Activated T-cell treated with anti-CD3 and anti-CD28 coated beads, Interleukin-2, amount 50 U/mL, for 48 hours (primary cell): ENCODE measurements at places on chromosomes 7 and 10.

DNA sequence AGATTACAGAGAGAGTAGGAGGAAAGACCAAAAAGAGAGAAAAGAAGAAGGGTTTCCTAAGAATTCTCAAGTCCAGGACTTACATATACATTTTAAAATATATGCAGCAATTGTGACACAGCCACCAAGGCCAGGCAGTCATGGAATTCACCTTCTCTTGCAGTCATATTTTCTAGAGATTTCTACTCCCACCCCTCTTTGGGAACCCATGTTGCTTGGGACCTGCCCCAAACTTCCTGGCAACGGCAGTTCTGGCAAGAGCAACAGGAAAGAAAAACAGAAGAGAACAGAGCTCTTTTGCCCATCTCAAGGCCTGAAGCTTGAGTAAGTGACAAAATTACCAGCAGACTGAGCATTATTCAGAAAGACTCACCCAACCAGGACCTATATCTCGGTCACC, 128.3 kb upstream of the ASAH2 start:
- DNase-seq: no peak

DNA sequence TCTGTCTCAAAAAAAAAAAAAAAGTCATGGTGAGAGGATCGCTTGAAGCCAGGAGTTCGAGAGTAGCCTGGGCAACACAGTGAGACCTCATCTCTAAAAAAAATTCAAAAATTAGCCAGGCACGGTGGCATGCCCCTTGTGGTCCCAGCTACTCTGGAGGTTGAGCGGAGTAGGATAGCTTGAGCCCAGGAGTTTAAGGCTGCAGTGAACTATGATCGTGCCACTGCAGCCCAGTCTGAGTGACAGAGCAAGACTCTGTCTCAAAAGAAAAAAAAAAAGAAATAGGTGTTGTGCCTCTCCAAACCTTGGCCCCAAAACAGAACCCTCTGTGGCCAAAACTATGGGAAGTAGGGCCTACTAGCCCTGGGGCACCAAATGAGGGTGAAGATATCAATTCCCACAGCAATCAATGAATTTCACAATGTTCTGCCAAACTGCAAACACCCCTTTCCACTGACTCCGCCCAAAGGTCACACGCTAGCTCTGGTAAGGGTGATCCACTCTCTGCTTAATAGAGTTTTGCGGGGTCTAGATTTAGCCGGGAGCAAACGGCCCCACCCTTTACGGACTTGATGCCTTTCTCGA, 16.9 kb downstream of the SSC4D start:
- no peak for DNase-seq

GRCh38 chr10:28202941-28203352, 99.9 kb downstream of the MPP7 start:
- DNase-seq: no peak

DNA sequence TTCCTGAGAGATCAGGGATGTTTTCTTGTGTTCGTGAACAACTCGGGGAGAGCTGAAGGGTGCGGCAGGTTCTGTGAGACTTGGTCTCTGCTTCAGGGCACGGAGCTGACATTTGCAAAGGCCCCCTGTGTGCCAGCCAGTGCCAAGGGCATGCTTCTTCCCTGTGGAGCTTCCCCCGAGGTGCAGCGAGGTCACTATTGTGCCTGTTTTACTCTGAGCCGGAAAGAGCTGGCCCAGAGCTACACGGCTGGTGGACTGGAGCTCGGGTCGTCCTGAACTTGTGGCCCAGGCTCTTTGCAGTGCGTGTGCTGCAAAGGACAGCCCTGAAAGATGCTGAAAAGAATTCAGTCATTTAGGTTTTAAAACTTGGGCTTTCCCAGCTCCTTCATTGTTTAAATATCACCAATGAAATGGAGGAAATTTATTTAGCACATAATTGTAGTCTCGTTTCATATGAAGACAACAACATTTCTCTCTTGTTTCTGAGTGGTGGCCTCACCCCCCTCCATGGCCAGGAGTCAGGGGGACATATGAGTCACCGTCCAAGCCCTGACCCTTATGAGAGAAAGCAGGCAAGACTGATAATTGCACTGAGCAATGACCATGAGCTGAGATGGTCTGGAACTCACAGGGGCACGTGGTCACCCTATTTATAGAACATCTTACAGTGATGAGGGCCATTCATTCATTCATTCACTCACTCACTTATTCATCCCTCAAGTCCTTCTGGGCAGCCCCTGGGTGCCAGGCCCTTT, 102.6 kb downstream of the PTPRE start:
- peak; percentile 10 for DNase-seq

GRCh38 chr7:106216923-106217542, 67.8 kb downstream of the NAMPT start:
- DNase-seq: no peak

DNA sequence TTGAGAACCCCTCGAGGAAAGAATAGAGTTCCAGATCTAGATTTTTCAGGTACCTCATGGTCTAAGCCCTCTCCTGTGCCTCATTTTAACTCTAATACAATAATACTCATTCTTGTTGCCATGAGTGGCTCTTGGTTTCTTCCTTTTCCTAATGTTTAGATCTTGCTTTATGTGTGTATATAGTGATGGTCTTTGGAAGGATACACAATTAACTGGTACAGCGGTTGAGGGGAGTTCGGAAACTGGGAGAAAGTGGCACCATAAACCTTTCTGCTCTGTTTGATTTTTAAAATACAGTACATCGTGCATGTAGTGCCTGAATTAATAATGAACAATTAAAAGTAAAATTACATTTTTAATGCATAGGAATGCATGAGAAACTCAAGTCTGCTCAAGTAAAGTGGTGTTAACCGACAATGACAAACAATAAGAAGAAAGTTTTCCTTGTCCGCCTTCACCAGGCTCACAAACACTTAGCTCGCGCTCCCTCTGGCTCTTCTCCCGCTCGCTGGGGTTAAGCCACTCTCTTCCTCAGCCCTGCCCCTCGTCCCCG, 386 bp upstream of the EIF4EBP2 start:
- DNase-seq: no peak

- no peak for DNase-seq
These were observed 50.9 kb downstream of the GLI3 start for GRCh38 chr7:42186151-42186550.

DNA sequence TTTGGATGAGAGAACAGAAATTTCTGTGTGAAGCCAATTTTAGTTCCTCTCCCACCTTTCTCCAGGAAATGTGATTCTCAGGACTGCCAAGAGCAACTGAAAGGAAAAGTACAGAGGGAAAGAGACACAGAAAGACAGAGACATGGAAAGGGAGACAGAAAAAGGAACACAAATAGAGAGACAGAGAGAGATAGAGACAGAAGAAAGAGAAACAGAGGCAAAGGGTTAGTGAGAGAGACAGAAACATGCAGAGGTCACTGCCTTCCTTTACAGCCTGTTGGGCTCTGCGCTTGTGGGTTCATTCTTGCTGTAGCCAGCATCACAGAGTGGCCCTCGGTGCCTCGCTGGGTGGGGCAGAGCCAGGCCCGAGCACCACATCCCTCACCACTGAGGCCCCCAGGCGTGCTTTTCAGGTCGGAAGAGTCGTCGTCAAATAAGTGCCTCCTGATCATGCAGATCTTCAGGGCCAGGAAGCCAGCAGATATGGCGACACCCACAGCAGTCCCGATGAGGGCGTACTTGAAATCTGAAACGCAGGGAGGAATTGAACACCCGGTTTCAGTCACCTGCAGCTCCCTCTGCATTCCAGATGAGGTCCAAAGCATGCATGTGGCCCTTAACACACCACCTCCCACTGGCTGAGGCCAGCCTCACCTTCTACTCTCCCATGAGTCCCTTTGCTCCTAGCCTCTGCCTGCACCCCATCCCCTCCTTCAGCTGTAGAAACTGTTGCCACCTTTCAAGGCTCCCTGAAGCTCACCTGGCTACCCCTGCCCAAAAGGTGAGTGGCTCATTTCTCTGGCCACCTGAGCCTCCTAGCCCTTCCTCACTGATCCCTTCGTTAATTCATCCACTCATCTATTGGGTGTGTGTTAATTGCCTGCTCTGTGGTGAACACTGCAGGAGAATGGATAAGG, 21.4 kb downstream of the TMEM273 start:
- DNase-seq: no peak

- peak; percentile 69 for DNase-seq
These were observed 1.2 kb downstream of the CYREN start for GRCh38 chr7:135169141-135169963.

DNA sequence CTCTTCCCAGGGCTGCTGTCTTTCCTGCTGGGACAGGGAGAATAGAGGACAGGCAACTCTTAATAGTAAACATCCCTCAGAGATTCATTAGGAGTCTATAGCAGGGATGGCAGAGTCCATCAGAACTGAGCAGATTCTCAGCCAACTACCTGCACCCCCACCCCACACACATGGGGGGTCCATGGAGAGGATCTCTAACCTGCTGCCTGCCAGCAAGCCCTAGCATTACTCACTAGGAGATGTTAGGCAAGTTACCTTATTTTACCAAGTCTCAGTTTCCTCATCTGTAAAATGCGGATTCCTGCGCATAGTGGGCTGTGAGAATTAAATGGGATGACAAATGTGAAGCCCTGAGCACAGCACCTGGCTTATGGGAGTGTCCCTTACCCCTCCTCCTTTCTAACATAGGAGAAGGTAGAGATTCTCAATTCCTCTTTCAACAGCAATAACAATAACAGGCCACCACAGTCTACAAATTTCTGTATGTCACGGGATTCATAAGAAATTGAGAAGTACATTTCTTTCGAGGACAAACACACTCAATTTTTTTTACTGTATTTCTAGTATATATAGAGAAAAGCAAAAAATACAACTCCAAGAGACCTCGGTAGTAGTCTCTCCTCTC, 23.8 kb upstream of the WDR11 start:
- no peak for DNase-seq

GRCh38 chr10:10921826-10922461, 95.7 kb upstream of the CELF2 start:
- no peak for DNase-seq

DNA sequence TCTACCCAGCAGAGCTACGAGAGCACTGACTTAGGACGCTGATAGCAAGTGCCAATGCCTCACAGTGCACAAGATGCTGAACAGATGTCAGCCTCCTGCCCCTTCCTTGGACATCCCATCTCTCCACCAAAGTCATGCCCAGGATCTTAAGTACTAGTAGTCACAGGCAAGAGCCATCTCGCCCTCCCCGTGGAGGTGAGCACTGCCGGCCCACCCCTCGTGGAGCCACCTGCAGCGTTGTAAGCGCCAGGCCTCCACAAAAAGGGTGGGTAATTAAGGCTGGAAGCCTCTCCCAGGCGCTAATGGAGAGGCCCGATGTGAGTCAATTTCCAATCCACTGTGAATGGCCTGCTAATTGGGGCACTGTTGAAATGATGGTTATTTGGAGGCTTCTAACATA, 156.2 kb downstream of the GRID1 start:
- DNase-seq: no peak

GRCh38 chr10:78408671-78409472, 375.2 kb downstream of the RPS24 start:
- DNase-seq: no peak

DNA sequence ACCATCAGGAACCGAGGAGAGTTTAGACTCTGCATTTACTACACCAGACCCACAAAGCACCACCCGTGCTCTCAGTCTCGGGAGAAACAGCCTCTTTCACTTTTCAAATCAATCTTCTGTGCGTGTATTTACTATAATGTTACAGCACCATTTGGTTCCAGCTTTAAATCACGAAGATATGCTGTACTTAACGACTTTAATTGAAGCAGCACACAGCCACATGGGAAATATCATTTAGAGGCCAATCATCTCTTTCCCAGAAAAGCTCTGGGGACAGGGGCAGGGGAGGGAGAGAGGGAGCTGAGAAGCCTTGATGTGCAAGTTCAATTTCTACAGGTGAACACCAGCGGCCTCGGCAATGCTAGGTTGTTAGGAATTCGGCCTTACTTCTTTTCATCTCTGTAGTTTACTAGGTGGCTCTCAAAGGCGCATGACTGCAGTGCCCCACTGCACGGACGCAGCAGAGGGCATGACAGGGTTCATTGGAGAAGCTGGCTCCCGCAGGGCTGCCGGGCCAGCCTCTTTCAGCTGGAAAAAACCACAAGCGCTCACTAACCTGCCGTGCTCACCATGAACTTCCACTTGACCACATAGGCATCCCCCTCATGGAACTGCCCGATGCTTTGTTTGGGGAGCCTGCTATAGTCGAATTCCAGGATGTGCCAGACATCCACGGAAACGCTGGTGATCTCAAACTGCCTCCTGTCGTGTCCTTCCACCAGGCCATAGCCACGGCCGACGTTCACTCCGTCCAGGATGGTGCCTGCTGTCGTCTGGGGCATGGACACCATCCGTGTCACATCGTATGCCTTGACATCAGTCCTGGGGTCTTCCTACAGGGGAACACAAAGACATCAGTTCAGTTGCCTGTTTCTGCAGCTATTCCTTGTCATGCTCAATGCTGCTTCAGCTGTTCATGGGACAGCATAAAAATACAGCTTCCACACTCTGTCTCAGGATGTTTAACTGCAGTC, 154.5 kb downstream of the SVIL start:
- no peak for DNase-seq

DNA sequence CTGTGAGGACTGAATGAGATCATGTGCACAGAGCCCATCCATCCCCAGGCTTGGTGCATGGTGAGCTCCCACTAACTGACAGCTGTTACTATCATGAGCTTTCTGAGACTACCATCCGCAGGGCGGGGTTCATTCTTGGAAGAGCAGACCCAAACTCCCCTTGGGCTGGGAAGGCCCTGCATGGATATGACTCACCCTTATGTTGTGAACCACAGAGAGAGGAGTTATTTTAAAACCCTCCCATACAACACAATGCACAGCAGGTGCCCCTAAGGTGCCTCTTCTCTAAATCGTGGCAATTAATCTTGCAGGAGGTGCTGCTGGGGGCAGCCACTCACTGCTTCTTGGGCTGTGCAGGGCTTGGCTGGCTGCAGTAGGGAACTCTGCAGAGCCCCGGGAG, 219.1 kb downstream of the GFRA1 start:
- no peak for DNase-seq

DNA sequence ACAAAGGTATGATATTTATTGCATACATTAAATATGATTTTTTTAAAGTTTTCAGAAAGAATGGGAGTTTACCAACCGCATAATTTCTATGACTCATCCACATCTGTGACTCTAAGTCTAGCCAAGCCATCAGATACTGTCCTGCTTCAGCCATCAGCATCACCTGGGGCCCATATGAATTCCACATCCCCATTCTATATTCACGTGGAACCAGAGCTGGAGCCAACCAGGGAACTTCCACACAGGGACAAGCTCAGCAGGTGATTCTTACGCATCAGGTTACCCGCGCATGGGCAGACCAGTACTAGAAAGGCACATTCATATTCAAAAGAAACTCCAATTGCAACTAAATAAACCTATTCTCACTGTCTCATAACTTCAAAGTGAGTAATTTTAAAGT, 817.7 kb upstream of the IGFBP3 start:
- no peak for DNase-seq
